ENCODE measurements at places on chromosomes 4 and X. TPM values are rescaled to one million over a fixed set of nuclear protein-coding genes. Genes with fewer than 3 reads are reported as not detected.

Gene NPFFR2
- polyA plus RNA-seq = 1.1 TPM

Gene PNMA6F
- polyA plus RNA-seq = 0.19 TPM

Gene EDNRA
- polyA plus RNA-seq = 102 TPM

Gene NAT8L
- polyA plus RNA-seq = 6.9 TPM

Gene FOXR2
- polyA plus RNA-seq = not detected

Gene ADRA2C
- 14.3 TPM for polyA plus RNA-seq

Gene C4orf17
- polyA plus RNA-seq = 0.23 TPM

Gene ACOT9
- polyA plus RNA-seq = 32.6 TPM

Gene CD38
- polyA plus RNA-seq = 0.96 TPM

Gene DSPP
- not detected for polyA plus RNA-seq

Gene CT83
- polyA plus RNA-seq = not detected
